Bronchial epithelial cell (primary cell): ENCODE measurements at places on chromosomes 7 and 10.
A peak's percentile ranks its signal among the peaks of the same experiment; 100 is the strongest.

- no peak for DNase-seq
These were observed 464 bp downstream of the DENND2A start for GRCh38 chr7:140640060-140640637.

DNA sequence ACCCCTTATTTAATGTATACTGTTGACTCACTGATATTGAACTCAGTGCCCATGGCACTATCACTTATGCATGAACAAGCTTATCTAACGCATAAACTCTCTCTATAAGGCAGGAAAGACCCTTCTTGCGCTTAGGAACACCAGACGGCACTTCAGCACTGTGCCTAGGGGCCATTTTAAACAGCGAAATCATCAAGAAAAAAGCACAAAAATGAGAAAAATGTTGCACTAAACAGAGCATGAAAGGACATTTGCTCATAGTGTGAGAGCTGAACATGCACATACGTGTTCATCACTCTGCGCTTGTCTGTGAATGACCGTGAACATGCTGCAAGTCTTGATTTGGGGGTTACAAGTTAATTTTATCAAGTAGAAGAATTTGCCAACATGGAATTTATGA lies 109.6 kb downstream of the WDR11 start:
- no peak for DNase-seq

DNA sequence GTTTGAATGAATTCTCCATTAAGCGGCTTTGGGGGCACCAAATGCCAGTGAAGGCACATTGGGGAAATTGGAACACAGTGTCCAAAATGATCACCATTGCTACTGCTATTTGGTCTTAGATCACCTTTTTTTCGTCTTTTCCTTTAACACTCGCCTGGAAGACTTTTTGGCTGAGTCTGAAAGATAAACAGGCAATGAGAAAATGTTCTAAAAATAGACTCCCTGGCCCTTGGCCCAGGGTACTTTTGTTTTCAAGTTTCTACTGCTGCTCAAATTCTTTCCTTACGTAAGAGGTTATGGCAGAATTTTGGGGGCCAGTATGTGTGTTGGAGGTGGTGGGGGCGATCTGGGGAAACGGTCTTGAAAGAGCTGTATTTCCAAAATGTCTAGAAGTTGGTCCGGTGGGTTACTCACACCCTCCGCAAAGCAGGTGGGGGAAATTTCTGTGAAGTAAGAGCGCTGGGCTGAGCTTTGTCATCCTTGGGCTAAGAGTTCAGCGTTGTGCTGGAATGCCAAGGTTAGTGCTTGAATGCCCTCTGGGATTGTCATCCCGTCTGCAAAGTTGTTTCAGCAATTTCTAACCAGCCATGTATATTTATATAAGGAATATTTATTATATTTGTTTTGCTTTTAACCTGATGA lies 1.3 kb upstream of the ITPRIP start:
- DNase-seq = peak; percentile 77

DNA sequence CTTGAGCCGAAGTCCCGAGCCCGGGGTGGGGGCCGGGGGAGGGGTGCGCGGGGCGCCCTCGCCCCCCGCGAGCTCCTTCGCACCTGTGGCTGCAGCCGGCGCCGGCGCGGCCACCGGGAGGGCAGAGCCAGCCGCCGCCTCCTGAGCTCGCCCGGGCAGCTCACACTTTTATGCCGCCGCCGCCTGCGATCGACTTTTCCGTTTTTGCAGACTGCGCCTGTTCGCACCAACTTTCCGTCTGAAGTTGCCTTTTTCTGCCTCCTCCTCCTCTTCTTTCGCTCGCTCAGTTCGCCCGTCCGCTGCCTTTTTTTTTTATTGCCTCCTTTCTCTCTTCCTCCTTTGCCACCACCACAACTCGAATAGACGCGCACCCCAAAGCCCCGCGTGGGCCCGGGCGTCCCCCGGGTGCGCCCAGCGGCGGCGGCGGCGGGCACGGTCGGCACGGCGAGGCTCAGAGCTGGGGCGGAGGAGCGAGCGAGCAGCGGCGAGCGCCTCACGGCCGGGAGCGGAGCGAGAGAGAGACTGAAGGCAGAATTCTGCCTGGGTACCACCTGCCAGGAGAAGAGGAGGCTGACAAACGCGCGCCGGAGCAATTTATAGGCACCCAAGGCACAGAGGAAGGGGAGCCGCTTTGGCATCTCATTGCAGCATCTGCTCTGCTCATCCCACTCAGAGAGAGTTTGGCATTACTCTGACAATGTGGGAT lies at the start of gene C1QL3:
TSS of gene C1QL3 (minus strand) at position 569 of the 706 bp plus-strand sequence. CDS start 814 bp downstream, outside the sequence.
- DNase-seq = no peak

- DNase-seq = no peak
These were observed 123.0 kb upstream of the SFMBT2 start for GRCh38 chr10:7533657-7534479.

- no peak for DNase-seq
These were observed 21.4 kb upstream of the AOC1 start for GRCh38 chr7:150830937-150831336.

- peak; percentile 62 for DNase-seq
These were observed 48.7 kb upstream of the FXYD4 start for GRCh38 chr10:43322769-43323168.

DNA sequence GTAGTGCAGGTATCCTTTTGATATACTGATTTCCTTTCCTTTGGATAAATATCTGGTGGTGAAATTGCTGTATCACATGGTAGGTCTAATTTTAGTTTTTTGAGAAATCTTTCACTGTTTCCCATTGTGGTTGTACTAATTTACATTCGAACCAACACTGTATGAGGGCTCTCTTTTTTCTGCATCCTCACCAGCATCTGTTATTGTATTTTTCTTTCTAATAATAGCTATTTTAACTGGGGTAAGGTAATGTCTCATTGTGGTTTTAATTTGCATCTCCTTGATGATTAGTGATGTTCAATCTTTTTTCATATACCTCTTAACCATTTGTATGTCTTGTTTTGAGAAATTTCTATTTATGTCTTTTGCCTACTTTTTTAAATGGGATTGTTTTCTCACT lies 335.4 kb upstream of the MTPN start:
- DNase-seq = no peak

DNA sequence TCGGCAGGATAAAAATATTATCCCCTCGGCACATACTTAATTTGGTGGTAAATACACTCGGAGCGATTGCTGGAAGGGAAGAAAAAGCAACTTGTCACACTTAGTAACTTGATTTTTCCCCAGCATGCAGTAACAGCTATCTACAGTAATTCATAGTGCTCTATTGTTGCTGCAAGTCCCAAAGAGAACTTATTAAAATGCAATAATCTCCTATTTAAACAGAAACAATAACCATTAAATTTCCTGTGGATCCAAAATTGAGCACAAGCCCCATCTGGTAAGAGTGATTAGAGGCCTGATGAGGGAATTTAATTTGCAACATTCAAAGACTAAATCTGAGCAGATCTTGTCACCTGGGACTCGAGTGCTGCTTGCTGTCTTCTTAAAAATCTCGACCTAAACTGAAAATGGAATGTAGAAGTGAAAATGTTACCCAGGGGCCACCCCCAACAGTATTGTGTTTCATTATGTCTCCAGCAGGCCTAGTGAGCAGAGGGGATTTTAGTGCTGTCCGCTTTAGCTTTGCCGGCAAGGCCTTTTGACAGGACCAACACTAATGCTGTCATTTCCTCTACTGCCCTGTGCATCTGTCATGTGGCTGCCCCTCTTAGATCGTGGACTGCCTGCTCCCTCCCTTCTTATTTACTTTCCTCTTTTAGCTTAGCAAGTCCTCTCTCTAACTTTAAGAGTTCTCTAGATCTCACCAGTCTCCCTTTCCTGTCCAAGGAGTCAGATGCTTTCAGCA lies 639.7 kb downstream of the AUTS2 start:
- no peak for DNase-seq

DNA sequence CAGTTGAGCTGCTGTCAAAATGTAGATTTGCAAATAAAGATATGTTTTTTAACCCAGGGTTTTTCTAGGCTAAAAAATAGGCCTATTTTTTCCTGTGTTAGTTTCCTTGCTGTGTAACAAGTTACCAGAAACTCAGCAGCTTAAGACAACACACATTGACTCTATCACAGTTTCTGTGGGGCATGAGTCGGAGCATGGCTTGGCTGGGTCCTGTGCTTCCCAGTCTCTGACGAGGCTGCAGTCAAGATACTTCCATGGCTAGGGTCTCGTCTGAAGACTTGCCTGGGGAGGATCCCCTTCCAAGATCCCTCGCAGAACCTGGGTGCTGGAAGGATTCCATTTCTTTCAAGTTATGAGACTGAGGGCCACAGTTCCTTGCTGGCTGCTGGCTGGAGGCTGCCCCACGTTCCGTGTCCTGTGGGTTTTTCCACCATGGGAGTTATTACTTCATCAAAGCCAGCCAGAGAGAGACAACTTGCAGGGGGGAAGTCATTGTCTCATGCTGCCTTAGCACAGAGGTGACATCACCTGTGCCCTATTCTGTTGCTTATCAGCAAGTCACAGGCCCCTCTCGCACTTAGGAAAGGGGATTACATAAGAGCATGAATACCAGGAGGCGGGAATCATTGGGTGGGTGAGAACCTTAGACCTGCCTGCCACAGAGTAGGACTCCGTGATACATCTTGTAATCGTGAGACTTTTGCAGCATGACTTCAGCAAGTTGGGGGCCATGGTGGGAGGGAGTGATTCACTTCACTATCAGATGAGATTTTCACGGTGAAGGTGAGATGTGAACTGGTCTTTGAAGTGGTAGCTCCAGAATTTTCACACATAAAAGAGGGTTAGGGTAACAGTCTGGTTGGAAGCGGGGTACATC lies 77.9 kb downstream of the CCNY start:
- peak; percentile 41 for DNase-seq

- no peak for DNase-seq
These were observed 111.8 kb downstream of the MAPK8 start for GRCh38 chr10:48418189-48418788.

GRCh38 chr7:101819183-101819582 lies 1.8 kb downstream of the CUX1 start:
- DNase-seq = no peak

- DNase-seq = no peak
These were observed 74.7 kb upstream of the SEPHS1 start for GRCh38 chr10:13422800-13423199.

GRCh38 chr10:61319386-61320256 lies 133.6 kb downstream of the TMEM26 start:
- peak; percentile 36 for DNase-seq

DNA sequence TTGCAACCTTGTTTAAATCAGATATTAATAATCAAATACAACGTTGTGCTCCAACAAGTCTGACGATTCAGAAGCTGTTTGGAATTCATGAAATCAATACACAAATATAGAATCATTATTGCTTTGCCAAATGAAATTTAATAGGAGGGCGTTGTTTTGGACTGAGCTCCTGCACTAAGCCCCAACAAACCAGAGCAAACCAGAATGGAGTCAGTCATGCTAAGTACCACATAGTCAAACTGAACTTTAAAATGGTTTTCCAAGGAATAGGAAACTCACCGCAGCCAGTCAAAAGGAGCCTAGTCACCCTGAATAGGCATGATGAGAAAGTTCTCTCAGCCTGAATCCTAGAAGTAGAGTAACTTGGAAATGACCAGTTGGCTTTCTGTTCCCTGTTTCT lies 53.7 kb downstream of the HACD1 start:
- DNase-seq = no peak

- no peak for DNase-seq
These were observed 51.8 kb downstream of the INPP5F start for GRCh38 chr10:119777686-119778085.

GRCh38 chr10:87842220-87842641 lies 21.1 kb downstream of the KLLN start:
- DNase-seq = peak; percentile 98

DNA sequence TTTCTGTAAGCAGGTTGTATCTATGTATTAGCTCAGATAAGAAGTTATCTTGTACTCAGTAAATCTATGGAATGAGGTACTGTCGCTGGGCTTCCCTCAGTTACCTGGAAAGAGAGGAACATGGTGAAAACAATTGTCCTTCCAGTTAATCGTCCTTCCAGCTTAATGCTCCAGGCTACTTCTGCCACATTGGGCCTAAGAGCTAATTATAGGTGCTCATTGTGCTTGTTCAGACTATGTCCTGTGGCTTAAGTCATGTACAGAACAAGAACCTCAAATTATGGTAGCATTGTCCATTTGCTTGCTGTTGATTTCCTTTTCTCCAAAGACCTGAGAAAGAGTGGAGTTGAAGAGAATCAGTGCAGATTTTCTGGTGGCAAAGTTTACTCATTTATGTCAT lies 86.1 kb upstream of the MBL2 start:
- DNase-seq = no peak

DNA sequence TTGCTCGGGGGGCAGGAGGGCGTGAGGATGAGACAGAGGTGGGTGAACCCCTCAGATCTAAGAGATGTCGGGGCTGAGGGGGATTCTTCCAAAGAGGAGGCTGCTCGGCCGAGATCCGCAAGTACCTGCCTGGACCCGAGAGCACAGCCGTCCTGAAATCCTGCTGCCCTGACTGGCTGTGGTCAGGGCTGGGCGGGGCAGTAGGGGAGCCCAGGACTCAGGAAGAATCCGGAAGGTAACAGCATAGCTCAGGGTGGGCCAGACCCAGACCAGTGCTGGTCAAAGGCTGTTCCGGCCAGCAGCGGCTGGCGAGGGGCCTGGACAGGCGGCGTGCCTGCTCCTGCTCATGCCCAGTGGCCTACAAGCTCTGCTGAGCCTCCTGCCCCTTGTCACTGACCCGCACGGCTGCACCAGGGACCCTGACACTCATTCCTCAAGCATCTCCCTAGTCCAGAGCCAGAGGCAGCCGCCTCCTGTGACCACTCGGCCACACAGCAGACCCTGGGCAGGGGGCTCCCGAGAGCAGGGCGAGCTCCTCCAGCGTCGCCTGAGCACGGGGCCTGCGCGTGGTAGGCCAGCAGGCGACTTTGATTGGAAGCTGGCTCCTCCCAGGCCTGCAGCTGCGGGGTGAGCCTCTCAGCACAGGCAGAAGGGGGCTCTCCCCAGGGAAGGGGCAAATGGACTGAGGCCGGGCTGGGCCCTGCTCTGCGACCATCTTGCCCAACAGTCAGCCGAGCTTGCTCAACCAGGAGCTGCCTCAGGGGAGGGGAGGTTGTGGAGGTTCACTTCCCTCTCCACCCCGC lies 3.1 kb upstream of the ADAP1 start:
- no peak for DNase-seq

- DNase-seq = no peak
These were observed 116.6 kb upstream of the WDR11 start for GRCh38 chr10:120734483-120735078.

DNA sequence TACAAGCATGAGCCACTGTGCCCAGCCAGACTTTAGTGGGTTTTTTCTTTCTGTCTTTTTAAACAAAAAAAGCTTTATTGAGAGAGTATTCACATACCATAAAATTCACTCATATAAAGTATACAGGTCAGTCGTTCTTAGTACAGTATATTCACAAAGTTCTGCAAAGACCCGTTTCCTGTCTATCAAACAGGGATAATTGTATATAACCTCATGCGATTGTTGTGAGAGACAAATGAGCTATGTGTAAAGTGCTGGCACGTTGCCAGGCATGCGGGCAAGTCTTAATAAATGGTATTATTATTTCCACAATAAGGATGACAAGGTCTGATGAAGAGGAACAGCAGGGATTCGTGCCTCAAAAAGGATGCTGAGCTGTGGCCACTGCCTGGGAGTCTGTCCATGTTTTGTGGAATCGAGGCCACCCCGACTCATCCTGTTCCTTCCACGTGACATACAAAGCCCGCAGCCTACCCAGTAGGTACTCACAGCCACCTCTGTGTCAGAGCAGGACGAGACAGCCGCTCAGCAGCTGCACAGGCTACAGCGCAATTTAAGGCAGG lies 51.6 kb downstream of the SMKR1 start:
- no peak for DNase-seq
